Breast epithelium (tissue), 4 donors: ENCODE measurements at places on chromosomes 1 and 21. TPM values are rescaled to one million over a fixed set of nuclear protein-coding genes. Genes with fewer than 3 reads are reported as not detected.

DNA sequence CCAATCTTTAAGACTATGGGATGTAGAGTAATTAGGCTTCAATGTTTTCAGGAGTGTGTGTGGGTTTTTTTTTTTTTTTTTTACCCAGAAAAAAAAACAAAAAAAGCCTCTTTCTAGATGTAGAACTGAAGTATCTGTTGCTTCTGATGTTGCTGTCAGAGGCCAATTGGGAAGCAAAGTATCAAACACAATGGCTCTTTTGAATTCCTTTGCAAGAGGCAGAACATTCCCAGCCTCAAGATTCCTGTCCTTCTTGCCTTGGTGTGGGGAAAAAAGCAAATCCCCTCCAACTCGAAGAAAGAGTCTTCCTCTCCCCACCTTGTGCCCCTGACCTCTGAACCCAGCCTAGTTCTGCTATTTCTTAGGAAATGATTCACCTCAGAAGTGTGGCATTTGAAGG, 55.4 kb upstream of the LMO4 start:
- DNase-seq, result no peak

DNA sequence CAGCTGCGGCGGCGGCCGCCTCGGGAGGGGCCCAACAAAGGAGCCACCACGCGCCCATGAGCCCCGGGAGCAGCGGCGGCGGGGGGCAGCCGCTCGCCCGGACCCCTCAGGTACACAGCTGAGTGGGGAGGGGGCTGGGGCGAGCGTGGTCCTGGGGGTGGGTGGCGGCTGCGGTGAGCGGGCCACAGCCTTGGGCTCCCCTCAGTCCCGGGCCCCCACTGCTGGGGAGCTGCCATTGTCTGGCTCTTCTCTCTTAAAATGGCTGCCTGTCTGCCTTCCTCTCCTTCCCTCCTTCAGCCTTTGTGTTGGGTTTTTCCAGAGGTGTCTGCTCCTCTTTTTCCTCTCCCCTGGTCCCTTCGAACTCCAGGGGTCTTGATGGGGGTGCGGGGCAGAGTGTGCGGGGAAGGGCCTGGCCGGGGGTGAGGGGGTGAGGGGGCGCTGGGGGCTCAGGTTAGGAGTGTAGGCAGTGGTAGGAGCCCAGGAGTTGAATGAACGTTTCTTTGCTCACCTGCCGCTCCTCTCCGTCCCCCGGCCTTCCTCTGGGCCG, 1.7 kb downstream of the ARID1A start:
- DNase-seq, result no peak

- peak; percentile 29 for DNase-seq
Measured at GRCh38 chr21:39523399-39523798, 71.6 kb downstream of the SH3BGR start.

GRCh38 chr1:226549937-226550671, 1.5 kb downstream of the STUM start:
- peak; percentile 33 for DNase-seq

DNA sequence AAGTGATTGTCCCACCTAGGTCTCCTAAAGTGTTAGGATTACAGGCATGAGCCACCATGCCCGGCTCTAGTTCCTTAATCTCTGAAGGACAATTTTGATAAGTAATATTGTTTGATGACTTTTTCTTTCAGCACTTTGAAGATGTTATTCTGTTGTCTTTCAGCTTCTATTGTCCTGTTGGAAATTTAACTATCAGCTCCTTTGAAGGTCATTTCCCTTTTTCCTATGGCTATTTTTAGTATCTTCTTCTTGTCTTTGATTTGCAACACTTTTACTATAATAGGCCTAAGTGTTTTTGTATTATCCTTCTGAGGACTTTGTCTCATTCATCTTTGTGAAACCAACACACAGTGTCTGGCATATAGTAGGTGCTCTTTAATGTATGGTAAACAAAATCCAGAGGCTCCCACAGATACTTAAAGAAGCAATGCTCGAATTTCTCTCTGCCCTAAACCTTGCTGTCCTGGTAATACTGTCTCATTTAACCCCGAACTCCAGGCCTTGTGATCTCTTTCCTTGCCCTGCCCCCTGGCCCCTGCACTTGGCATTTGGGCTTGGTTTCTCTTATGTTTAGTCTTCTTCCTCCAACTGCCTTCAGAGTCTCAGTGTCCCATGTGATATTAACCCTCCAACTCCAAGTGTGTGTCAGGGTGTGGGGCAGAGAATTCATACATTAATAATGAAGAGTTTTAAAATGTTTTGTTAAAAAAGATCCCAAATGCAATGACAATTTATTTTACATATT, 19.0 kb upstream of the AGO1 start:
- DNase-seq, result no peak

DNA sequence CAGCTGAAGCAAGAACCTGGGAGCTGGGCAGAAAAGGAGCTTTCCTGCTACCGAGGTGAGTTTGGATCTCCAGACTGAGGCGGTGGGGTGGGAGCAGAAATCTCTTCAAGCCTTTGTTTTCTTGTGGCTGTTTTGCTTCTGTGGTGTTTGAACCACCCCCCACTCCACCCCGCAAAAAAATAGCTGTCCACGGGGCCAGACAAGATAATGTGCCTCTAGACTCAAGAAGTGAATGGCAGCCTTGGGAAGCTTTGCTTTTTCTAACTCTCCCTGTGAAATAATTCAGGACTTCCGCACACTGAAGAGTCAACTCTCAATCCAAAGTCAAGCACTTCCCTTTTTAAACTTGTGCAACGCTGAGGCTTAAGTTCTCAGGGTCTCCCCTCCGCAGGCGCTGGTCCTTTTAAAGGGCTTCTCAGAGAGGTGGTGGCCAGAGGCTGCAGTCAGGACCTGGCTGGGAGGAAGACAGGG, 159.6 kb upstream of the COA6 start:
- no peak for DNase-seq

GRCh38 chr1:115021145-115021544, 8.5 kb upstream of the TSHB start:
- DNase-seq, result no peak

DNA sequence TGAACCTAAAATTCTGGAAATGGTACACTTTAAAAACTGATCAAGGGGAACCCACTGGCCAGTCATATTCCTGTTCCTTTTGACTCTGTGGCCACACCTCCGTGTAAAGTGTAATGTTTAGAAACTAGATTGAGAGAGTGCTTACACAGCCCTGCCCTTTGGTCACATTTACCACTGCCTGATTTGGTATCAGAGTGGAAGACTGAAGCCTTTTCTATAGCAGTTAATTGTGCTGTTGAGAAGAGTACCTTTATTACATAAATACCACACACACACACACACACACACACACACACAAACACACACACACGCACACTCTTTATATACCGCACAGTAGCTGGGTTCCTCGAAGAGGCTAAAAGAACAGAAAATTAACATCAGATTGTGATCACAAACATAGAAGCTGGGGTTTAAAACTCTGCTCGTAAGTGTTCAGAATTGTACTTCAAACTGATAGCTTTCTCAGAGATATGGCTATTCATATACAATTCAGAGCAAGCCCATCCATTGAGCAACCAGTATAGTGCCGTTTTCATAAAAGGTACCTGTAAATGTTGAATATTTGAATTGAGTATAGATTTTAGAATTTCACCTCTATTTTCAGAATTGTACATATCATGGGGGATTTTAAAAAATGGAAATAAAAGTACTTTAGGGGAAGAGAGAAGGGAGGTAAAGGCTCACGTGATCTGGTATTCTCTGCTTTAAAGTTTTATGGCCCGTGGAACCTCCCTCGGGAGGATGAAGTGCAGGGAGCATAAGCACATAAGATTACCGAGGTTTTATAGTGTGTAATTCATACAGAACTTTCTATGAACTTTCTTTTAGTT, 37.5 kb downstream of the CAMTA1 start:
- DNase-seq, result no peak

DNA sequence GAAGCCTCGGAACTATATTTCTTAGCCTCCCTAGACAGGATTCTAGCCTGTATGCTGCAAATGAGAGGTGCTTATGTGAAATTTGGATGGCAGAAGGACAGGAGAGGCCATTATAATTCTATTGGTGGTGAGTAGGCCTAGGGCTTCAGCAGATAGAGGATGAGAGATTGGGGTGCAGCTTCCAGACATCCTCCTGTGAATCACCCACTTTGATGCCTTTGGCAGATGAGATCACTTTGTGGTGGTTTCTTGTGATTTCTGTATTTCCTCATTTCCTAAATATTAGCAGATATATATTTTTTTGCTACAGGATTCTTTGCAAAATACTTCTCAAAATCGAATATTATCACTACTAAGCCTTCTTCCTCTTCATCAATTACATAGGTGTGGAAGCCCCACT, 37.3 kb downstream of the MFSD2A start:
- DNase-seq, result no peak

DNA sequence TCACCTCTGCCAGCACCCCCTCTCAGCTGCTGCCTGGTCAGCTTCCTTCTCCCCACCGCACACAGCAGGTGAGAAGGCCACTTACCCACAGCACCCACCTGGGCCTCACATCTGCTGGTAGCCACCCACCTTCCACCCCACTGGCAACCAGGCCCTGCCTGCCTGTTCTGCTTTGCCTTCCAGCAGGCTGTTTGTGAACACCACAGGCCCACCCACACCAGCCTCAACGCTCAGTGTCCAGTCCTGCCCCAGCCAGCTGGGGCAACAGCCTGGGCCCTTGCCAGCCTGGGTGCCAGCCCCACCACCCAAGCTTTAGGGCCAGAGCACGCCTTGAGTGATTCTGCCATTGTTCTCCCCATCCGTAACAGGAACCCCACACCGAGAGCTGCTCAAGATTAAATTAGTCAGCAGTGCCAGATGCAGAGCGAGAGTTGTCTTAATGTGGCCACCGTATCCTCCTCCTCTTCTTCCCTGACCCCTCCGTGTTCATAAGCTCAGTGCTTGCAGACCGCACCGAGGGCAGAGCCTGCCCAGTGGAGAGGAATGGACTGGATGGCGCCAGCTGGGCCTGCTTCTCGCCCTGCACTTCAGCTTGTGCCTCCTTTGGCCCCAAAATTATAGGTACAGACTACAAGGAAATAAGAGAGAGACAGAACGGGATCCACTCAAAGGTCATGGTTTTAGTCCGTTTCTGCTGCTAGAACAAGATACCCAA, 120.3 kb upstream of the COL6A1 start:
- DNase-seq, result no peak

GRCh38 chr1:185418472-185418871, 101.4 kb upstream of the IVNS1ABP start:
- DNase-seq, result no peak

- no peak for DNase-seq
Measured at GRCh38 chr1:41573194-41573593, 88.7 kb upstream of the EDN2 start.

- no peak for DNase-seq
Measured at GRCh38 chr21:33211732-33212131, 18.0 kb upstream of the IFNAR2 start.

DNA sequence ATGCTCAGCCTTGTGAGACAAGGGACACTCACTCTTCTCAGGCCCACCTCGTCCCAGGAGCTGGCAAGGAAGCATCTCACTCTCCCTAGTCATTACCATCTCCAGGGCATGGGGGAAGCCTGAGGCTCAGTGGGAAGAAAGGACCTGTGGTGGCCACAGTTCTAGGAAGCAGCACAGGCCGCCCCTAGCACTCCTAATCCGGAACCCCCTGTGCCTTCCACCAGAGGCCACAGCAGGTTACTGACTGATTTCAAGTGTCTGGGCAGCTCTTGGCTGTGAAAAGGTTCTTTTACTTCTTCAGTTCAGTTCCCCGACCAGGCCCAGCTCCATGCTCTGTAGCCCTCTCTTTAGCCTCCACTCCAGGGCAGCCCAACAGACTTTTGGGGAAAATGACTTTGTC, 84.4 kb downstream of the TRABD2B start:
- DNase-seq, result no peak

DNA sequence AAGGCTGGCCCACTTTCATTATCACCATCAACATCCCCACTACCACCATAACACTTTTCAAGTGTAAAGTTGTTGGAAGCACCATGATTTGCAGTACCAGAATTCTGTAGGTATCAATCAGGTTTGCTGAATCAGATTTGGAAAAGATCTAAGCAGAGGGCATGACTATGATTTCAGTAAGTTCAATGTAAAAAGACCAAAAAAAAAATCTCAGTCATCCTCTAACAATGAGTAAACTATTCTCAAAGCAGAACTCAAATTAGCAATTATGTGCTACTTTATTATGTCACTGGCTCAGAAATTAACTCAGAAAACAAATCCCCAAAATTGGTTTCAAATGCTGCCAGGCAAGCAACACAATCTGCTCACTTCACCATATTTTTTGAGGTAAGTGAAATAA, 187.8 kb upstream of the HP1BP3 start:
- no peak for DNase-seq

GRCh38 chr1:4269330-4269729, 369.3 kb upstream of the C1orf174 start:
- no peak for DNase-seq

DNA sequence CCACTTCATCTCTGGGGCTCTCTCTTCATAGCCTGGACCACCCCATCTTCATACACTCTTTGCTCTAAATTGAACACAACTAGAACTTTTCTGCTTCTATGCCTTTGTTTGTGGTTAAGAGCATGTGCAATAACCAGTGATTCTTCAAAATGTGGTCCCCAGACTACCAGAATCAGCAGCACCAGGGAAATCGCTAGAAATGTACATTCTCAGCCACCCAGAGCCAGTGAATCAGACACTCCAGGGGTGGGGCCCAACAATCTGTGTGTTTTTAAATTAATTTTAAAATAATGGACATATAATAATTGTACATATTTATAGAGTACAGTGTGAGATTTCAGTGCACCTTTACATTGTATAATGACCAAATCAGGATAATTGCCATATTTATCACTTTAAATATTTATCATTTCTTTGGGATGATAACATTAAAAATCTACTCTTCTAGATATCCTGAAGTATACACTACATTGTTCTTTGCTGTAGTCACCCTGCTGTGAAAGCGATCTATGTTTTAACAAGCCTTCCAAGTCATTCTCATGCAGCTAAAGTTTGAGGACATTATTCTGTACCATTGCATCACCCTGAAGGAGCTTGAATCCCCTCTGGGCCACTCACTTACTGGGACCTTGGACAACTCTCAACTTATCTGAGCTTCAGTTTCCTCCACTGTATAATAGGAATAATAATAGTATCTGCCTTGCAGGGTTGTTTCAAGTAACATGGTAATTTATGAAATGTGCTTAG, 10.8 kb downstream of the GRHL3 start:
- DNase-seq, result no peak

- DNase-seq, result no peak
Measured at GRCh38 chr1:211653293-211653692, 22.1 kb downstream of the NEK2 start.

GRCh38 chr1:60036856-60037460, 36.6 kb downstream of the C1orf87 start:
- DNase-seq, result no peak

- no peak for DNase-seq
Measured at GRCh38 chr21:44294391-44295162, 5.3 kb upstream of the PFKL start.

GRCh38 chr1:153872331-153872730, 50.4 kb downstream of the GATAD2B start:
- DNase-seq, result no peak

Gene HORMAD1
- 0.66 TPM for total RNA-seq

Gene KPRP
- not detected for total RNA-seq

Gene TSPAN2
- total RNA-seq, result 3.7 TPM

Gene SLAMF6
- total RNA-seq, result 1.1 TPM

Gene DNALI1
- 4.6 TPM for total RNA-seq

Gene IQGAP3
- 1.4 TPM for total RNA-seq

Gene C1orf94
- total RNA-seq, result not detected

Gene ANGPTL1
- total RNA-seq, result 30.2 TPM
